Testis (tissue), 5 donors: ENCODE measurements at places on chromosomes 7 and 10. TPM values are rescaled to one million over a fixed set of nuclear protein-coding genes. Genes with fewer than 3 reads are reported as not detected.

The GTF2I gene
- total RNA-seq = 208 TPM

The LIPK gene
- total RNA-seq = not detected

The SPDYE17 gene
- total RNA-seq = not detected

The IRF5 gene
- total RNA-seq = 2.9 TPM

The GRM3 gene
- total RNA-seq = 0.12 TPM

The SGCE gene
- total RNA-seq = 146 TPM

The WASHC2C gene
- 42.0 TPM for total RNA-seq

The PNLIPRP2 gene
- total RNA-seq = not detected

The TRIM50 gene
- total RNA-seq = 13.5 TPM

The JAZF1 gene
- 46.4 TPM for total RNA-seq

The SUN3 gene
- total RNA-seq = 12.8 TPM

The SLC13A4 gene
- total RNA-seq = 33.0 TPM

The PHTF2 gene
- total RNA-seq = 26.6 TPM
